ENCODE measurements at places on chromosomes 3 and 15.

DNA sequence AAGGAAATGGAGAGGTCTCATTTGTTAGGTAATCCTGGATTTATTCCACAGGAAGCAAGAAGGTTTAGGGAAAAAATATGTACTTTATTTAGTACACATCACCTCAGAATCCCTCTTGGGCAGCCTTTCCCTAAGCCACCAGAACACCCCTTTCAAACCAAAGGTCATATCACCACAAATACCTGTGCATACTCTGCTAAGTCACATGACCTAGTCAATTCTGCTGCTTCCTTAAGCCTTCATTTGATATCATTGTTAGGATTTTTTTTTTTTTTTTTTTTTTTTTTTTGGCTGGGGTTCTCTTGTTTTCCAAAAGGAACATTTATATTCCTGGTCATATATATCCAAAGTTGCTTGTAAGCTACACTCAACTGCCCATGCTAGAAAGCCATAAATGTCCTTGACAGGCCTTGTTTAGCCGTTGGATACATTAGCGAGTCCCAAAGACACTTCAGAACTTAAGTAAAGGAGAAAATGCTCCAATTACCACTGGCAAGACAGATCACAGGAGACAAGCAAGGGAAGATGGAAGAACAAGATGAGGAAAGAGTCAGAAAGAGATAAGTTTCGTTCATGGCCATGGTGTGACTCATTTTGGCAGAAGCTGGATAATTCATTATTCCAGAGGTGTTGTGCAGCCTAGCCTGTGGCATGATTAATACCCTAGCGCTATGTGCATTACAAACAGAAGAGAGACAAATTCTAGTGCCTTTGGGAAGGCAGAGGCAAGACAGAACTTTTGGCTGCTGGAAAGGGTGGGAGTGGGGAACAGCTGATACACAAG, 155.6 kb upstream of the SLC2A2 start:
- ATAC-seq: no peak

- ATAC-seq: no peak
Measured at GRCh38 chr3:31277582-31277981, 255.1 kb upstream of the STT3B start.

DNA sequence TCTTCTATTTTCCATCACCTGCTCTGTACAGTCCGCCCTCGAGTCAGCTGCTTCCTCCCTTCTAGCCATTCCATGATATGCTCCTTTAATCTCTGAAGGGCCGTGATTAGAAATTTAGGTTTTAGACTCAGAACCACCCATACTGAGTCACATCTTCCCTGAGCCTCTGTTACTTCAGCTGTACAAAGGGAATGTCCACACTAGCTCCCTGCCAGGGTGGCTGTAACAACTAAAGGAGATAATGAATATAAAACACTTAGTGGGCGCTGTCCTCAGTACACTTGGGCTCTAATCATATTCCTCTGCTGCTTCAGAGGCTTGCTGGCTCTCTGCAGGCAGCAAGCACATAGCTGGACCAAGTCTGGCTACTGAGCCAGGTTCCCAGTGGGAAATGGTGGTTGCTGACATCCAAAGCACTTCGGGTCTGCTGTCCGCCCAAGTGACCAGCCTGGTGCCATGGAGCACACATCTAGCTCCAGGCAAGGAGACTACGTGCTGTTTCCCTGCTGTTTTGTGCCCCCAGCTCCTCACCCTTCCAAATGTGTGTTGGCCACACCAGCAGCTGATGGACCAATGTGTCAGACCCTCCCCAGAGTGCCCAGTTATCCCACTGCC, 901 bp upstream of the CHST14 start:
- no peak for ATAC-seq

- ATAC-seq: peak; percentile 24
Measured at GRCh38 chr3:52240059-52240885, 1.3 kb upstream of the TWF2 start.

DNA sequence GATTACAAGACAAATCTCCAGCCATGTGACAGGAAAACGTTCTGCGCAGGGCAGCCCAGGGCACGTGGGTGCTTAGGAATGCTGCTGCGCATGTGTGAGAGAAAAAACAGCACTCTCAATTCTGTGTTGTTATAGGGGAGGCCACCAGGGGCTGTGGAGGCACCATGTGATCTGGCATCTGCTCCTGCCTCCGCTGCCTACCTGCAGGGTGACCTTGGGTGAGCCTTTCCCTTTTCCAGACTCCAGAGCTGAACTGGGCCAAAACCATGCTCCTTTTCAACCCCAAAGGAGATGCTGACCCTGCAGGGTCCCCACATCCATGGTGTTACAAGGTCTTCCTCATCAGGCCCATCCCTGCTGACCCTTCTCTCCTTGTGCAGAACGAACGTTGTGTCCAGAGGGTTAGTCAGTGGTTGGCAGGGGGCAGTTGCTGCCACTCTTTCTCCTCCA, 81.5 kb upstream of the RASGRF1 start:
- peak; percentile 61 for ATAC-seq

DNA sequence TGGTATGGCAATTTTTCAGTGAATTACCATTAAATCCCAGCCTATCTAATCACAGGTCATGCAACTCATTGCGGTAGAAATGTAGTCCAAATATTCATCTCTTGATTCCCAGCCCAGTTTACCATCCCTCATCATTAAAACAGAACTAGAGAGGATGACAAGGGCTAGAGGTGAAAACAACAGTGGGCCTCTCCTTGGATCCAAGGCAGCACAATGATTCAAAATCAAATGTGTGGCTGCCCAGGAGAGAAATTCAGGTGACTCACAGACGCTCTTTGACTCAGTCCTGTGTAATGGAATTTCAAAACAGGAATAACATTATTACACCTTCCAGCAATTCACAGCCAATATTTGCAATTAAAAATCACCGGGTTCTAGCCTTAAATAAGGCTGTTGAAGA, 246.5 kb downstream of the TBL1XR1 start:
- no peak for ATAC-seq

DNA sequence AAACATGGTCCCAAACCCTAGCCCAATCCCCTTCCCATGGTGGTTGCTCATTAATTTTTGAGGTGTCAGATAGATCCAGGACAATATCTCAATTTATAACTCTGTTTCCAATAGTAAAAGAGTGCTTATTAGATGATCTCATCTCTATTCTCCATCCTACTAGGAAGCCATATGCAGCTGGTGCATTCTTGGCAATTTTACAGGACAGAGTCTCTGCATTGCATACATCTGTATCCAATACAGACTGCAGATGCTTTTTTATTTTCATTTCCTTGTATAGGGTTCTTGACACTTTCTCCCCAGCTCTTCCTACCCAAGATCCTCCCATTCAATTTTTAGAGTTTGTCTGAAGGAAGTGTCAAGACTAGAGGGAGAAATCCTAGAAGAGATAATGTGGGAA, 194.8 kb upstream of the DPH6 start:
- ATAC-seq: peak; percentile 87

DNA sequence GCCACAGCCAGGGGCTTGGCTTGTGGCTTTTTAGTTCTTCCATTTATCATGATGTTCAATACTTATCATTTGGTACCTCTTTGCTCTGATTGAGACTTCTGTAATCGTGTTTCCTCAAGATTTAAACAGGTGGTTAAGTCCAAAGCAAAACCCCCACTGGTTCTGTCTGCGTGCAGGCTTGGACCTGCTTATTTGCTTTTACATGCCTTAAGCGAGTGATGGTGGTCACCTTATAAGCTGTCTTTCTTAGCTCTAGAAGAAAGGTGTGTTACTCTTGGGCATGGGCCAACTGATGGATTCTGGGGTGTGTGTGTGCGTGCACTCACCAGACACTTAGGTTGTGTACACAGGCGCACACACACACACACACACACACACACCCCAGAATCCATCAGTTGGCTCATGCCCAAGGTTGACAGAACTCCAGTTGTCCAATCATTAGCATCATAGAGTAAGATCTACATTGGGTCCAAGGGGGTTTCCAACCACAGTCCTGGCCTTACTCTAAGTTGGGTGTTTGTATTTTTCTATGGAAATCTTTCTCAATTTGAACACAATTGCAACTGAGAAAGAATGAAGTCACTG, 1.2 kb downstream of the MYZAP start:
- ATAC-seq: no peak

GRCh38 chr3:141659821-141660613, 78.1 kb upstream of the RNF7 start:
- peak; percentile 96 for ATAC-seq

DNA sequence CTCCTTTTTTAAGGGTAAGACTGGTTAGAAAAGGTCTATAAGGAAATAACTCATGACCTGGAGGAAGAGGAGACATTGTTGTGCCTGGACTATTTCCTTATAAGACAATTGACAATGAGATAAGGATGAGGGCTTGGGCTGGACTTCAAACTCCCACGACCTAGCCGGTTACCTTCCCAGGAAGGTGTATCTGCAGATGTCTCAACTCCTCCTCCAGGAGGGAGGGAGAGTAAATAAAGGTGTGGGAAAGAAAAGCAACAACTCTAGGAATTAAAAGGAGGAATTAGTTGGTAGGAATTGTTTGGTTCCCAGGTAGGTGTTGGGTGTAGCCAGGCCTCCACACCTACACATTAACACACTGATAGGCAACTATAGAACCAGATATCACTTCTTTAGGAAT, 97.8 kb upstream of the TBL1XR1 start:
- no peak for ATAC-seq

- peak; percentile 93 for ATAC-seq
Measured at GRCh38 chr3:71504250-71505036, 79.1 kb downstream of the FOXP1 start.

DNA sequence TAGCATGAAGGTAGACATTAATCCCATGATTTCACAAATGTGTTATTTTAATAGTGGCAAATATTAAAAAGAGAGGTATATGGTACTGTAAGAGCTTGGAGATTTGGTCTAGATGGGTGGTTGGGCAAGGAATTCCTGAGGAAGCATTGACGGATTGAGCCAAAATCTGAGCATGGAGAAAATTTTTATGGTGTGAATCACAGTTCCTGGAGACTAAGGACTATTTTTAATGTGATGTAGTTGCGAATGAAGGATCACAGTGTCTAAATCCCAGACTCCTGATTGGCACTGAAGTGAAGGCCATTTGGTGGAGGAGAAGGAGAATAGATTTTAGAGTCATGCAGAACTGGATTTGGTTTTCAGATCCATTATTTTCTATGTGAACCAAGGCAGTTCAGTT, 188.7 kb upstream of the FEZF2 start:
- peak; percentile 75 for ATAC-seq

DNA sequence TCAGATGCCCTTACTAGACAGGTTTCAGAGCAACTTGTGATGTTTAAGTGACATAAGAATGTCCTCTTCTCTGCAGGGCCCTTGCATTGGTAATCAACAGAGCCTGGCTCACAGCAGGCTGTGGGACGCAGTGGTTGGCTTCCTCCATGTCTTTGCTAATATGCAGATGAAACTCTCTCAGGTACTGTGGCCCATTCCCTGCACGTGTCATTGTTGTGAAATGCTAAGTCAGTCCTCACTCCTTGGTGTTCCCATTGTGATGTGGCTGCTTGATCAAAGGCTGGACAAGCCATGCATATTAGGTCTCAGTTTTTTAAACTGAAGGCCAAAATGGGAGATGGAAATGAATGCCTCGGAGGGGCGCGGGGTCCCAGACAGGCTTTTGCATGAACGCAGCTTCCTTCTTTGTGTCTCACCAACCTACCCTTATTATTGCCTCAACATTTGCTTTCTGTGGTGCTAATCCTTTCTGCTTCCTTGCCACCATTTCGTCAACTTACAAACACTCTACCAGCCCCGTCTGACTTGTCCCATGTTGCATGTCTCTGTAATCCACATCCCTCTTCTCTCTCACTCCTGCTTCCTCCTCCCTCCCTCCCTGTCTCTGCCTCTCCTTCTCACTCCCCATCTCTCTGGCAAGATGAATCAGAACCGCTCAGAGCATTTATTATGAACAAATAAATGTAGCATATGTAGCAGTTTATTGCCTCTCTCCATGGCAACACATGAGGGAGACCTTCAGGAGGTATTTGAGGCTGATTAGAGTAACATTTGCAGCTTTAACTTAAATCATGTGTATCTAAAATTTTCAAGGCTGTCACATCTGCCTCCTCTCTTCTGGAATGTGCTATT, 133.2 kb upstream of the CHRM5 start:
- ATAC-seq: no peak

GRCh38 chr3:32835049-32835371, 17.2 kb downstream of the TRIM71 start:
- ATAC-seq: no peak

- no peak for ATAC-seq
Measured at GRCh38 chr3:11230125-11230524, 42.1 kb upstream of the ATG7 start.

- ATAC-seq: no peak
Measured at GRCh38 chr3:111621535-111621934, 26.4 kb upstream of the ZBED2 start.

DNA sequence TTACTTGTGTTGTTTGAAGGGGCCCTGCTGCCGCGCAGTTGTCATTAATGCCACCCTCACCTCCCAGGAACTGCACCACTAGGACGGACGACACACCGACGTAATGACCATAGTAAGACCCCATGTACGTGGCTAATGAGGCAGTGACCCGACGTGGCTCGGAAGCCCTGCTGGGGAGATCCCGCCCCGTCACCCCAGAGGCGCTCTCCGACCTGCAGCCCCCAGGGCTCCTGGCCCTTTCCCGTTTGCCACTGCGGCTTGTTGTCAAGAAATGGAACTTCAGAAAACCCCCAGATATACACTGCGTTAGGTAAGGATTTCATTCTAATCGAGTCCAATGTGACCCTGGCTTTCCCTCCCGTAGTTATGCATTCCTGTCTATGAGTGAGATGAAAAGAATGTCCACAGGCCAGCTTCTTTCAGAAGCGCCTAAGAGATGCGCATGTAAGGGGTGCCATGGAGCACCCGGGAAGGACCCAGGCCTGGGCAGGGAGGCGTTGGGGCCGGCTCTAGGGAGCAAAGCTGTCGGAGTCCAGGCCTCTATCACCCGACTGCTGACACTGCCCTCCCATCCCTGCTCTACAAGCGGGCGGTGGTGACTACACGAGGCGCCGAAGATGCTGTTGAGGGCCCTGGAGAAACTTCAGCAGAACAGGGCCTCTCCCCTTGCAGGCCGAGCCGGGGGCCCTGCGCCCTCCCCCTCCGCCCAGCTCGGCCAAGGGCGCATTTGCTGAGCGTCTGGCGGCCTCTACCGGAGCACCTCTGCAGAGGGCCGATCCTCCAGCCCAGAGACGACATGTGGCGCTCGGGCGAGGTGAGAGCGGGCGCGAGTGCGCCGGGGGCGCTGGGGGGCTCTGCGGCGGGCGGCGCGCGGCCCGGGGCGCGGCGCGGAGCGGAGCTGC, at the start of gene GABRA5:
GABRA5 (plus strand) TSS at position 765 of the 902 bp plus-strand sequence. CDS start 2,187 bp downstream, outside the sequence.
- ATAC-seq: no peak

GRCh38 chr3:143412084-143412483, 292.5 kb downstream of the CHST2 start:
- no peak for ATAC-seq

- ATAC-seq: no peak
Measured at GRCh38 chr3:126098391-126098858, 14.5 kb upstream of the SLC41A3 start.

- ATAC-seq: no peak
Measured at GRCh38 chr3:115912372-115912771, 289.1 kb downstream of the GAP43 start.

- no peak for ATAC-seq
Measured at GRCh38 chr15:97691078-97691477, 269.4 kb upstream of the ARRDC4 start.

- ATAC-seq: no peak
Measured at GRCh38 chr3:182964179-182964578, 16.2 kb downstream of the DCUN1D1 start.

- ATAC-seq: no peak
Measured at GRCh38 chr3:115697263-115698053, 74.1 kb downstream of the GAP43 start.

- no peak for ATAC-seq
Measured at GRCh38 chr3:139664958-139665357, 12.8 kb downstream of the NMNAT3 start.
